ENCODE measurements at places on chromosomes 4 and X.

GRCh38 chrX:9271789-9272525 lies 192.9 kb upstream of the TBL1X start:
- no peak for DNase-seq

DNA sequence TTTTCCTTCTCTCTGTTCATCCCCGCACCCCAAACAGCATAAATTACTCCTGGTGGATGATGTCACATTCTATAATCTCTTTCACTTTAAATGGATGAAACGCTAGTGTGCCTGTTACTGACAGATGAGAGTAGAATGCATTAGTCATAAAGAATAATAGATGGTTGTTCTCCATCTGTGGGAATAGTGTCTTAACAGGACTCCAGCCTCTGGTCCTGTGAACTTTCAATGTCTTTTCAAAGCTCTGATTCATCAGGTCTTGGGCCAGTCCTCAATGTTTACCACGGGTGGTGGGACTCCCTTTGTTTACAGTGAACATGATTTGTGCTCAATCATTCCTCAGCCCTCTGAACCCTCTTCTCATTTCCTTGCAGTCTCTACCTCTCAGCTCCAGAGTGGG lies 182.6 kb downstream of the GABRB1 start:
- peak; percentile 51 for DNase-seq

- DNase-seq: no peak
These were observed 754 bp upstream of the KLF3 start for GRCh38 chr4:38663090-38663800.

GRCh38 chr4:156377036-156377710 lies 423.5 kb upstream of the CTSO start:
- peak; percentile 56 for DNase-seq

GRCh38 chr4:168633064-168633463 lies 136.2 kb downstream of the PALLD start:
- no peak for DNase-seq

Data from GM04503 (cell line).